Mesendoderm (in vitro differentiated cells): ENCODE measurements at places on chromosomes 1 and 21.

- DNase-seq, result no peak
Measured at GRCh38 chr1:169797281-169797680, 2.6 kb upstream of the METTL18 start.

DNA sequence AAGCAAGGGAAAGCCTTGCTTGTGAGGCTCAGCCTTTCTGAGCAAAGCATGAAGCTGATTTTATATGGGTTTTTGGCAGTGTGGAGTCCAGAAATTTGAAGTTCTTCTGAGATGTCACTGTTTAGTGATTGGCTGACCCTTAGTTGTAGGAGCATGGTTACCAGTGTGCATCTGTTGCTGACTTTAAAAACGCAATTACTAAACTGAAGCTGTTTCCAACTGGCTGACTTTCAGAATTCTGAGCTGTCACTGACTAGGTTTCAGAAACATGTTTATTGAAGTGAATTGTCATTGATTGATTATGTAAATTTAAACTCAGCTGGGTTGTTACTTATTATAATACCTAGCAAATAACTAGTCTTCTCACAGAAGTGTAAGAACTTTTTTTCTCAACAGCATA, 89.4 kb downstream of the PDE4B start:
- DNase-seq, result no peak

GRCh38 chr1:118900643-118901440, 87.3 kb downstream of the TBX15 start:
- DNase-seq, result no peak

GRCh38 chr1:111197598-111198284, 2.7 kb downstream of the DENND2D start:
- peak; percentile 86 for DNase-seq

DNA sequence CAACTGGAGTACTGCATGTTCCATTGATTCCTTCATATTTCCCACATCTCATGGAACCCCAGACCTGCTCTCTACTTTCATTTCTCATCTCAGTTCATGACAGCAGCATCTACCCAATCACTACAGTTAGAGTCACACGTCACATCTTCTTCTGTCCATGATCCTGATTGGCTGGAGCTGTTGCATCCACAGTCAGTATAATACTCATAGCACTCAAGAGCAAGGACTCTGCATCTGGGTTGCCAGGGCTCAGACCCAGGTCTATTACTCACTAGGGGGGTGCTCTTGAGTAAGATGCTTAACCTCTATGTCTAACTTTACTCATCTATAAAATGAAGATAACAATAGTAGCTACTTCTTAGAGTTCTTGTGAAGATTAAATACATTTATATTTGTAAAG, 4.4 kb upstream of the XPR1 start:
- no peak for DNase-seq

DNA sequence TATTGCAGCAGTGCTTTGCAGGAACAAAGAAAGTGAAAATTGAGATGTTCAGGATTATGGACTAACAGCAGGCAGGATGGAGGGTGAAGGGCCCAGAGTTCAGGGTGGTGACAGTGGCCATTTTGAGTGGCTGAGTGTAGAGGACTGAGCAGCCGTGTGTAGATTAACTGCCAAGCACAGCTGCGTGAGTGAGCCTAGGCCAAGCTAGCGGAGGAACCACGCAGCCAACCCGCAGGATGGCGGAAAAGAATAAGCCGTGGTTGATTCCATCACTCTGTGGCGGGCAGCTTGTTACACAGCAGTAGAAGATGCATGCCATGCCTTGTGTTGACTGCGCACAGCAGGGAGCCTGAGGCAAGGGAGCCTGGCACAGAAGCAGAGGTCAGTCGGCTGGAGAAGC, 102.5 kb upstream of the KIF26B start:
- no peak for DNase-seq

- no peak for DNase-seq
Measured at GRCh38 chr1:67785847-67786753, 47.2 kb downstream of the GNG12 start.

- DNase-seq, result no peak
Measured at GRCh38 chr1:169680377-169681019, 30.9 kb downstream of the SELL start.

GRCh38 chr1:6080469-6080868, 34.8 kb downstream of the KCNAB2 start:
- peak; percentile 8 for DNase-seq

GRCh38 chr1:234611847-234612351, 1.9 kb upstream of the IRF2BP2 start:
- DNase-seq, result no peak

DNA sequence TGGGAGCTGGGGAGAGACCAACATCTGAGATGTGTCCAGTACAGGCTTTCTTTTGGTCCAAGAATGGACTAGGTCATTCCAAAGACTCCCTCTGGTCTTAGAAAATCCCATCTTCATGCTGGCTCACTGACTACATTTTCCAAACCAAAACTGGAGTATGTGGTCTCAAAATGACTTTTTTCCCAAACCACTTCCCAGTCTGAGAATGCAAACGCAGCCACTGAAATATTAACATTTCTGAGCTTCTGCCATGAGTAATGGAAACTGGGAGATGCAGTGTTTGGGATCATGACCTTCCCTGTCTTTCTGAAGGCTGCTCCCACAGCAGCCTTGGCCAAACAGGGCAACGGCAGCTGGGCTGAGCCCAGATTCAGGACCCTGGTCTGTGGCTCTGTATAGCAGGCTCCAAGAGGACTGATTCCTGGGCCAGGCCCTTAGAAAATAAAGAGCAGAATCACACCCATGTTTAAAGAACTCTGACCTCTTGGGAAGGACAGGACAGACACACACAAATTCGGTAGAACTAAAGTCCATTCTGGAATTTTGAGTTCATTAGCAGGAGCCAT, 62.1 kb upstream of the CNTN2 start:
- no peak for DNase-seq

DNA sequence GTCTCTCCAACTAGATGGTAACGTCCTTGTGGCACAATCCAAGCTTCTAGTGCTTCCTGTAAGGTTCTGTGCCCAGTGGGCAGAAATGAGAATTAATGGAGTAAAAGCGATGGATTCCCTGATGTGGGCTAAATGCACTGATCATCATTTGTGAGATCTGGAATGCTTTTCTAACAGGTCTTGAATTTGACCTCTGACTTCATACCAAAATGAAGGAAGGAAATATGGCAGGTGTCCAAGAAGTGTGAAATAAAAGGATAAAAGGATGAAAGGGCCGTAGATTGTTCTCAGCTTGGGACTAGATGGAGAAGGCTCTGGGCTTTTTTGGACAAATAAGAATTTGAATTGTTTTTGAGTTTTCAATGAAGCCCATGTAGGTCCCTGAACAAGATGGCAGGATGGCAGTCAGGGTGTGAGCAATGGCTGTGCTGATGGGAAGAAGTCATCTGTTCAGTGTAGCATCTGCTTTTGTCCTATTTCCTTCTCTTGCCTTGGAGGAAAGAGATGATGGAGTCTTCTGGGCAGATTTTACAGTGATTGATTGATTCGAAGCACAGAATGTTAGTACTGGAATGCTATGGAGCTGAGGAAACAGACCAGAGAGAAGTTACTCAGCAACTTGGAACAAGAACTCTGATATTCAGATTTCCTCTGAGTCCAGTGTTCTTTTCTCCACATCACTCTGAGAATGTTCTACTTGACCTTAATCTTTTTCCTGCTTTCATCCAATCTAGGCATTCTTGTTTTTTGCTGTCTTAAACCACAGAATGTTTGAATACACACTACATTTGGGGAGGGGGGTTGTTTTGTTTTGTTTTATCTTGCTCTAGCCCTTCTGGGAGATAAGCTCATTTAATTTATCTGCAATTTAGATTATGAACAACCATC, 286.0 kb downstream of the HLX start:
- DNase-seq, result peak; percentile 56

DNA sequence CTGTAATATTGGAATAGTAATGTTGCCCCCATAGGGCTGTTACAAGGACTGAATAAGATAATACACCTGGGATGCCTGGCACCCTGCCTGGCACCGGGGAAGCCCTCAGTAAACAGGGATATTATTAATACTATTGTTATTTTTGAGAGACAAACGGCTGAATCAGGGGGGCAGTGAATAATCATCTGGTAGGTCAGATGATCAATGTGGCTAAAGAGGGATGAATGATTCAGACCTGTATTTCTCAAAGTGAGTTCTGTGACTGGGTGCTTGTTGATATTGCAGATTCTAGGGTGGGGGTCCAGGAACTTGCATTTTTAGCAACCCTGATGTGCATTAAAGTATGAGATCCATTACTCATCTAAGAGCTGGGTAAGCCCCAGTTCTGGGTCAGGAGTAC, 46.2 kb upstream of the BCL10 start:
- DNase-seq, result no peak

GRCh38 chr1:208065862-208066261, 154.9 kb upstream of the CD34 start:
- DNase-seq, result no peak

DNA sequence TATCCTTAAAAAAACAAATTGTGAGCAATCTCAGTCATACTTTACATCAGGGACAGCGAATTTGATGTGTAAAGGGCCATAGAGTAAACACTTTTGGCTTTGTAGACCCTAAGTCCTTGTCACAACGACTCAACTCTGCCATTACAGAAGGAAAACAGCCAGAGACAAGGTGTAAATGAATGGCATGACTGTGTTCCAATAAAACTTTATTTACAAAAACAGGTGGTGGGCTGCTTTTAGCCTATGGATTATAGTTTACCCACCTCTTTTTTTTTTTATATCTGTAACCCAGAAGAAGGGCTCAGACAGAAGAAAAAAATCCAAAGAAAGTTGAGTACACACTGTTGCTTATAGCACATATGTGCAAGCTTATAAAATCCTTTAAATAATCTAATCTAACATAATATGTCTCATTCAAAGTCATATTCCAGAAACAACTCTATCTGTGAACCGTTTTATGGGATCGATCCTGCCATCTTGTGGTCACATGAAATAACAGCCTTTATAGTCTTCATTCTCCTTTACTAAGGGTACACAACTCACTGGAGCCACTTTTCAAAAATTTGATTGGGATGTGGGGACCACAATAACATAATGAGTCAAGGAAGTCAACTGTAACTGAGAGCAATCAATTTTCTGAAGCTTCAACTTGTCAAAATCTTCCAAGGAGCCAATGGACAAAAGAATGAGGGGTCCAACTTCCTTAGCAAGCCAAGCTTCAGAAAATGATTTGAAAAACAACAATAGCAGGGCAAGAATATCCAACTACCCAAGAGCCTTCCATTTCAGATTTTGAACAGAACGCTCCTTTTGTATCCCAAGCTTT, 142.2 kb upstream of the KRTAP19-8 start:
- DNase-seq, result peak; percentile 47

- no peak for DNase-seq
Measured at GRCh38 chr1:9586147-9586766, 2.5 kb upstream of the TMEM201 start.

DNA sequence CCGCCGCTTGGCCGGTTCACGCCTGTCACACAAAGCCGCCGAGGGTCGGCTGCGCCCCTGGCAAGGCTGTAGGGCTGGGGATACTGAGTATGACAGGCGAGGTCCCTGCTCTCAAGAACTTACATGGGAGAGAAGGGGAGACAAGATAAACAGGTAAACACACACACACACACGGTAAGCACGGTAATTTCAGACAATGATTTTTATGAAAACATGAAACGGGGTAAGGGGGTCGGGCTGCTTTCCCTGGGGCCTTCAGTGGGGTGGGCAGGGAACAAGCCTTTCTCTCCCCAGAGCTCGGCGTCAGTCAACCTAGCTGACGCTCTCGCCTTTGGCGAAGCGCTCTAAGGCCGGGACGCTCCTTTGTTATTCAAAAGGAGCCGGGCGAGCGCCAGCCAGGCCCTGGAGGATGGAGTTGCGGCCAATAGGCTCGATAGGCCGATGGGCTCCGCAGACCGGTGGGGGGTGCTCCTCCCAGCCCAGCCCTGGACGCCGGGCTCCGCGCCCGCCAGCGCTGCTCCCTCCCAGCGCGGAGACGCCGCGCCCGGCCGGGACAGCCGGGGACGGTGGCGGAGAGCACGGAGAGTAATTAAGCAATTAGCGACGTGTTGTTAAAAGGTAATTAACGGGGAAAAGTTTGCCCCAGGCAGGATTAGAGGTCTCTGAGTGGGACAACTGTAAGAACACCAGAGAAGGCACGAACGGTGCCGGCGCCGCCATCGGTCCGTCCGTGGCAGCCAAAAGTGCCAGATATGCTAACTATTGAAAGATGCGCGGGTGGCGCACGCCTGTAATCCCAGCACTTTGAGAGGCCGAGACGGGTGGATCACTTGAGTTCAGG, 950 bp upstream of the INKA2 start:
- peak; percentile 93 for DNase-seq

GRCh38 chr1:205232945-205233397, 5.2 kb downstream of the TMCC2 start:
- no peak for DNase-seq

DNA sequence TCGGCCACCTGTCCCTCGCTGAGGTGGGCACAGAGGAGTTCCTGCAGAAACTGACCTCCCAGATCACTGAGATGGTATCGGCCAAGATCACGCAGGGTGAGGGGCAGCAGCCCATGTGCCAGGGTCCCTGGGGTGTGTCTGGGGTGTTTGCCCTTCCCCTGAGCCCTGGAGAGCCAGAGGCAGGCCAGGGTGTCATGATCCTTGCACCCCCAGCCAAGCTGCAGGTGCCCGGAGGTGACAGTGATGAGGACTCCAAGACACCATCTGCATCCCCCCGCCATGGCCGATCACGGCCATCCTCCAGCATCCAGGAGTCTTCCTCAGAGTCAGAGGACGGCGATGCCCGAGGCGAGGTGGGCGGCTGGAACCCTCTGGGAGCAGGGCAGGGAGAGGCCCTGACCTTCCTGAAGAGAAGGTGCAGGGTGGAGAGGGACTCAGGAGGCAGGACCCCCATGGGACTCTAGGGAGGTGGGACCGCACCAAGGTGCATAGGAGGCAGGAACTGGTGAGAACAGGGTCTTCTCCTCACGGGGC, 69.5 kb downstream of the TRIM11 start:
- DNase-seq, result no peak

DNA sequence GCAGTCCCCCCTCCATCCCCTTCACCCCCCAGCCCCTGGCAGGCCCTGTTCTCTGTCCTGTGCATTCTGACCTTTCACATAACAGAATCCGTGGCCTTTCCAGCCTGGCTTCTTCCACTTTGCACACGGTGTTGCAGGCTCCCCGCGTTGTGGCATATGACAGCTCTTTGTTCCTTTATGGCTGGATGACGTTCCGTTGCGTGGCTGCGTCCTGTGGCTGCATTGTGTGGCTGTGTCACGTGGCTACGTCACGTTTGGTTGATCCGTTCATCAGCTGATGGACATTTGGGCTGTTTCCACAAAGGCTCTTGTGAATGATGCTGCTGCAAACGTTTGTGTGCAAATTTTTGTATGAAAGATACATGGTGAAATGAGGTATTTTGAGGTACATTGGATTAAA, 53.3 kb downstream of the PDE9A start:
- DNase-seq, result no peak

DNA sequence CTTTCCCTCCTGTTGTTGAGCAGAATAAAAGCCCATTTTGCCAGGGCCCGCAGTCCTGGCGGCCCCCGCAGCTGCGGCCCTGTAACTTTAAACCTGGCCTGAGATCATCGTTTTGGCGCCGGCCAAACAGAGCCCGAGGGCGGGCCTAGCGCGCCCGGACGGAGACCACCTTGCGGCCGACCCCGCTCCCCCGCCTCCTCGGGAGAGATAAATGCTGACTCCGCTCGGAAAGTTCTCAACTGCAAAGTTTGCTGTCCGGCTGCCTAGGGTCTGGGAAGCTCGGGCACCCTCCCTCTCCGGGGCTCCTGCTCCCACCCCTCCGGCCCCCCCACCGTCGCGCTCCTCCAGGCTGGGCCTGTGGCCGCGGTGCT, at the start of gene PDPN:
PDPN (plus strand) TSS at position 238 of the 371 bp plus-strand sequence. CDS start 202 bp downstream, outside the sequence.
- peak; percentile 91 for DNase-seq

GRCh38 chr1:66559517-66559916, 25.6 kb downstream of the SGIP1 start:
- no peak for DNase-seq

GRCh38 chr1:11943619-11944018, 9.1 kb downstream of the PLOD1 start:
- no peak for DNase-seq
